AG09319 (cell line): ENCODE measurements at places on chromosomes 7 and 10.

DNA sequence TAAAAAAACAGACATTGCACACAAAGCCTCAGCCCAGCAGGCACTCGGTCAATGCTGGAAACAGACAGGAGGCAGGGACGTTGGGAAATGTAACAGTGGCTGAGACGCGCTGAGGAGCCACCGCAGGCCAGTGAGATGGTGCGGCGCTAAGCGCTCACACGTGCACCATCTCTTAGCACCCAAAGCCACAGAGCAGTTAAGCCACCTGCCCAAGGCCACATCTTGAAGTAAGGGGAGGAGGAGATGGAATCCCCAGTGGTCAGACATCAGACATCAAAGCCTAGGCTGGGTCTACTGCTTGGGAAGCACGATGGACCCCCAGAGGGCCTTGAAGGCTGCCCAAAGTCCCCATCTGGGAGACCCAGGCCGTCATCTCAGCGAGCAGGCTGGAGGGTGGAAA, 15.6 kb downstream of the LAT2 start:
- DNase-seq = no peak

GRCh38 chr10:12547301-12547771, 198.0 kb downstream of the CAMK1D start:
- no peak for DNase-seq

DNA sequence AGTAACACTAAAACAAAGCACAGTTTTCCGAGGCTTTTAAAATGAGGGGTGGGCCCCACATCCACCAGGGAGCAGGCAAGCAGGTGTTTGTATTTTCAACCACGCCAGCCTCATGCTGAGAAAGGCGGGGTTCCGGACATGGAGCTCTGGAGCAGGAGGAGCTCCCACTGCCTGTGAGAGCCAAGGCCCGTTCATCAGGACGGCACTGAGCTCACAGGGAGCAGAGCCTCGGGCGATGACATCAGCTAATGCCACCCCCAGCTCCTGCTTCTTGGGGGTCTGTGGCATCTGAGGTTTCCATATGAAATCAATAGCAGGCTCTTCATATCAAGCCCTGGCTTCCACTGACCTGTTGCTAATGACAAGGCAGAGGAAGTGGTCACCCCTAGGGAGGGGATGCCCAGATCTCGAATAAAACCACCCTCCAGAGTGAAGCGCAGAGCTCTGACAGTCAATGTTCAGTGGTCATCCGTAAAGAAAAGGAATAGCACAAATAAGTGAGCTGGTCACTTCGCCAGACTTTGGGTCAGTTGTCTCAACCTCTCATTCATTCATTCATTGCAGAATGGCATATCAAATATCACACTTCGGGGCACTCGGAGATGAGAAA, 89.1 kb downstream of the TNS3 start:
- DNase-seq = no peak

- DNase-seq = no peak
These were observed 212.6 kb downstream of the WDR11 start for GRCh38 chr10:121063744-121064143.

DNA sequence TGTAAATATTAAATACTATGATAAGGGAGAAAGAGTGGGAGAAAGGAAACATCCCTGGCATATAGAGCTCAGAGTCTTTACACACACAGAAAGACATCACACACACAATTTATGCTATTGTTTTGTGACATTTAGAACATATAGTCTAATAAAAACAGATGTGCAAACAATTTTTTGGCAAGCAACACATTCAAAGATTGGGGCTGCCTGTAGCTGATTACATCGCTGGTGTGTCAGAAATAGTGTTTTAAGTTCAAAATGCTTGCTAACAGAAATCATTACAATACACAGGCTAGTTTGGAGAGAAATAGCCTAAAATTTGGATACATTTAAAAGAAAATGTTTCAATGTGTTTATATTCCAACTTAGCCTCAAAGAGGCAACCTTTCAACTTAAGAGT, 256.7 kb upstream of the NPVF start:
- no peak for DNase-seq

DNA sequence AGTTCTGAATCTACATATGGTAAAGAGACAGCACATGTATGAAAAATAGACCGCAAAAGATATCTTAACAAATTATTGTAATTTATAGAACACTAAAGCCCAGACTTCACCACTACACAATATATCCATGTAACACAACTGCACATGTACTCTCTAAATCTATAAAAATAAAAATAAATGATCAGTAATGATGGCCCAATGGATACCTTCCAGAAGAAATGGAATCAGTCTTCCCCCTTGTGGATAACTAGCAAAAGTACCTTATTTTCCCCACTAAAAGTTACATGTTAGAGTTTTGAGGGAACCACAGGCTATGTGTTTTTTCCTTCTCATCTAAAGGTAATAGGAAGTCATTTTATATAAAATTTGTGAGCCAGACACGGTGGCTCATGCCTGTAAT, 25.7 kb downstream of the C7orf25 start:
- DNase-seq = no peak

DNA sequence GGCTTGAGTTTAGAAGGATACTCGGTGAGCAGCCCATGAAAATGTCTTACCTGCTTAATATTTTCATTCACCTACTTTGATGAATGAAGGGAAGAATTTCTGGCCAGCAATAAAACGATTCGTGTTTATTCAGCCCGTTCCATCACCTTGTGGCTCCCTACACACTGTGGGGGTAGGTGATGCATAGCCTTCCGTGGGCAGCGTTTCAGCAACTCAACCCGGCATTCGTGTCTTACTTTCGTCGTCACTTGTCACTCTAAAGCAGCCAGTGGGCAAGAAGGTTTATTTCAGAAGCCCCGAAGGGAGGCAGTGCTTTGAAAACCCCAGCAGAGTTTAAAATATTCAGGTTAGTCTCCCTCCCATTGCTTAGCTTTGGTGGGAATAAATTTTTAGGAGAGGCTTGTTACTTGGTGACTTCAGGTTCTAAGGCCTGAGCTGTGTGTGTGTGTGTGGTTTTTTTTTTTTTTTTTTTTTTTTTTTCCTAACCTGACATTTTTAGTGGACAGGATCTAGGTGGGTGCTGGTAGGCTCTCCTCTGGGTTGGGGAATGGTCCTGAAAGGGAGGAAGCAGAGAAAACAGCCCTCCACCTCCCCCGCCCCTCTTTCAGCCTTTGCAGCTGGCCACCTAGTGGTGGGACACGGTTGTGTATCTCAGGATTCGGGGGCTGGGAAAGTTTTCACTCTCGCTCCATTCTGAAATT, 1.8 kb downstream of the GRK5 start:
- DNase-seq = no peak

DNA sequence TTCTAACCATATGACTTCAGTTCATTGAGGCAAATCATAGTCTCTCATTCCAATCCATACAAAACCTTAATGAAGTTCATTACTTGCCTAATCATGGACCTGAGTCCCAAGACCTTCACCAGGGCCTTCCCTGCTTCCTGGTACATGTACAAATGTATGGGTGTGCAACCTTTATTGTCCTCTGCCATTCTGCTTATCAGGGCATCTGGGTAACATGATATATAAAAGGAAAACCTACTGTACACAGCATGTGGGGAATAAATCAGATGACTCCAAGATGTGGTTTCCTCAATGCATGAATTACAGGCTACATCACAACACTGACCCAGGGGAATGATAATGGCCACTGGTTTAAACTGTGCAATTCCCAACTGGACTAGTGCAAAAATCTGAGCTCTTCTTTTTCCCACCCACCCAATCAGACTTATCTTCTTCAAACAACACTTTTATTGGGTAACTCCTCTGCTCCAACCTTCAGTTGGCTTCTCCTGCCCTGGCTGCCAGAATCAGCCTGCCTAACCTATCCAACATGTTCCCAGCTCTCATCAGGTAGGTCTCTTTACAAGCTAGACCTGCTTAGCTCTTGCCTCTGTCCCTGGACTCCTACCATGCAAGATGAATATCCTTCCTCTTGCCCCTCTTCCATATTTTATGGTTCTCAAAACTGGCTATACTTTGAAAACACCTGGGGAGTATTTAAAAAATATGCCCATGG, 11.4 kb downstream of the GOT1 start:
- DNase-seq = no peak

DNA sequence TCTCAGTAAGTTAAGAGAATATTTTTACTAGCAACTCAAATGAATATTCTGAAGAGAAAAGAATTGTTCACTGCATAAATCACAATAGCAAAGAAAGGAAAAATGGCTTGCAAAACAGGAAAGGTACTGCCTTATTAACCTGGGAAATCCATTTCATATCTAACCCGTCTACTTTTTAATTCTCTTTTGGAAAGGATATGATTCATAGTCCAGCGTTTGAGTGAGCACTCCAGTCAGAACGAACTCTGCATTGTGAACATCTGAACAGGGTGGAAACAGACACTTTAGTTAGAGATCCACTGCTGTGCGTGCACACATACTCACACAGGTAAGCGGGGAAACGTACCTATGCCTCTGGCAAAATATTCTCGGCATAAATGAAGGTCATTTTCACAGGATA, 56.8 kb downstream of the PAXIP1 start:
- DNase-seq = no peak

- no peak for DNase-seq
These were observed 92.7 kb downstream of the CDK14 start for GRCh38 chr7:90688810-90689209.

DNA sequence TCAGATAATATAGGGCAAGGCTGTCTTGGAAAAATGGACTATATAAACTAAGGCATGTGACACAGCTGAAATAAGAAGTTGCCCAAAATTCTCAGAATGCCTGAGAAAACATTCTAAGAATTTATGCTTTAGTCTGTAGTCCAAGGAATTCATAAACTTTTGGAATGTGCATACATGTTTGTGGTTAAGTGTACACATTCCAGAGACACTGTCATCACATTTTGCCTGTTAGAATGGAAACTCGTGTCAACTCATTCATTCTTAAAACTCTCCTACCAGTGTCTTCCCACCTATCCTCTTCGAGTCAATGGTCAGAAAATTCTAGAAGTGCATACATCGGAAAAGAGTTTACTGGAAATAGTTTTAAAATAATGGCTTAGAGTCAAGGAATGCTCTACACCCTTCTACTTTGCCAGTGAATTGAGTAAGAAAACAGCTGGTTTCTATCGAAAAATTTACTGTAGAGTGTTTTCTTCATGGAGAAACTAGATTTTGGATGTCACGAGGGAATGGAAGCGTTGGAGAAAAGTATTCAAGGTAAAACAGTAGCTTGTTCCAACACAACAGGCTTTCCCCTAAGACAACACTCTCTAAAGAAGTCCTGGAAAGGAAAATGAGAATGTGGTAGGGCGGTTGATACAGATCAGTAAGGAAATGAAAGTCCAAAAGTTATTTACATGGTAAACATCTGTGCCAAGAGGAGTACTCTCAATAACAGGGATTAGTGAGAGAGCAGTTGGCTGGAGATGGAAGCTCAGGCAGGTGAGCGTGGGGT, 1177.6 kb upstream of the C7orf33 start:
- DNase-seq = peak; percentile 63

- DNase-seq = no peak
These were observed 51.8 kb upstream of the TRIL start for GRCh38 chr7:29009947-29010346.

GRCh38 chr7:113188396-113188795, 70.0 kb upstream of the SMIM30 start:
- DNase-seq = no peak

GRCh38 chr7:66631471-66631870, 2.8 kb downstream of the KCTD7 start:
- no peak for DNase-seq
